ENCODE measurements at places on chromosomes 11 and 22. TPM values are rescaled to one million over a fixed set of nuclear protein-coding genes. Genes with fewer than 3 reads are reported as not detected.

The TMPRSS13 gene
- not detected for total RNA-seq

The PIWIL4 gene
- 0.20 TPM for total RNA-seq

The OR4D9 gene
- not detected for total RNA-seq

The KRTAP5-9 gene
- total RNA-seq: 0.20 TPM

Data from mammary microvascular endothelial cell (primary cell).